CD4-positive, alpha-beta T cell treated with Interleukin-17A for 1 hour (primary cell): ENCODE measurements at places on chromosomes 5 and 9.
A peak's percentile ranks its signal among the peaks of the same experiment; 100 is the strongest.

DNA sequence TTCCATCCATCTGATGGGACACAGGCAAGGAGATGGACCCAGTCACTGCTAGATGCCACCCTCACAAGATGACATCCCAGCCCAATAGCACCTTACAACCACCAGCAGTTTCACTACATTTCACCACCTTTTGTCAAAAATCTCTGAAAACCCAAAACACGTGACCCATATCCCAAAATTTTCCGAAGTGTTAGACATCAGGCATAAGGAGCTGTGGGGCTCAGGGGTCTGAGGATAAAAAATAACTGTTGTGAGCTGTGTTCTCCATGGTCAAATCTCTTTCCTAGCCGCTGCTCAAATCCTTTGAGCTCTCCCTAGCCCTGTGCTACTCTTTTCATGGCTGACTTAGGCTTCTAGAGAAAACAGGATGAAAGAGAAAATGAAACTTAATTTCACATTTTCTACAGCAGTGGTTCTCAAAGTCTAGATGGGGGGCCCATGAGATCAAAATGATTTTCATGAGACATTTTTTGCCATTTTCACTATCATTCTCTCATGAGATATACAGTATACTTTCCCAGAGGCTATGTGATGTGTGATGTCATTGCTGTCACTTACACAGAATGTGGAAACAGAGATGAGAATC, 40.7 kb downstream of the TIMD4 start:
- peak; percentile 28 for DNase-seq

DNA sequence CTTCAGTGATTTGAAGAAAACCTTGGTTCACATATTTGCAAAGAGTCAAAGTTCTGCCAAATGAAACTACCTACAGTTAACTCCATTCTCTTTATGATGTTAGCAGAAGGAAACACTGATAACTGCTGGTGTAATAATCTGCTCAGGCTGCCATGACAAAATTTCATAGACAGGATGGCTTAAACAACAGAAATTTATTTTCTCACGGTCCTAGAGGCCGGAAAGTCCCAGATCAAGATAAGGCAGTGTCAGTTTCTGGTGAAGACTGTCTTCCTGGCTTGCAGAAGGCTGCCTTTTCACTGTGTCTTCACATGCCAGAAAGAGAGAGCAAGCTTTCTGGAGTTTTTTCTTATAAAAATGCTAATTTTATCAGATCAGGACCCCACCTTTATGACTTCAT, 102.4 kb upstream of the PARP8 start:
- DNase-seq, result peak; percentile 67

GRCh38 chr9:117462861-117463260, 48.0 kb upstream of the ASTN2 start:
- no peak for DNase-seq

- peak; percentile 66 for DNase-seq
Observed at GRCh38 chr5:80191991-80192398, 63.9 kb downstream of the SERINC5 start.

GRCh38 chr5:143426437-143426991, 23.0 kb upstream of the NR3C1 start:
- DNase-seq, result no peak

DNA sequence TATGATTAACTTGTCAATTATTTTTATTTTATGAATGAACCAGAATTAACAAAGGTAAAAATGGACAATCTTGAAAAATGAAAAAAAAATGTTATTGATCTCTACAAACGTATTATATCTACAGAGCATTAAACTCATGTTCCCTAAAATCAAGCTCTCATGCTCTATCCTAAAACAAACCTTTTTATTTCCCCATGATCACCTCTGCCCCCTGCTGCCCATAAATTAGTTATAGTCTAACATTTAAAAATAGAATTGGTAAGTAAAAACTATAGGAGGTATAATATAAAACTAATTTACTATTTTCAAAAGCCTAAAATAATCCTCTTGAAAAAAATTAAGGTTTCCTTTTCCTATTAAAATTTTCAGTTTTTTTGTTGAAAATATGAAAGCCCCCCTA, 168.0 kb upstream of the POU5F2 start:
- no peak for DNase-seq

DNA sequence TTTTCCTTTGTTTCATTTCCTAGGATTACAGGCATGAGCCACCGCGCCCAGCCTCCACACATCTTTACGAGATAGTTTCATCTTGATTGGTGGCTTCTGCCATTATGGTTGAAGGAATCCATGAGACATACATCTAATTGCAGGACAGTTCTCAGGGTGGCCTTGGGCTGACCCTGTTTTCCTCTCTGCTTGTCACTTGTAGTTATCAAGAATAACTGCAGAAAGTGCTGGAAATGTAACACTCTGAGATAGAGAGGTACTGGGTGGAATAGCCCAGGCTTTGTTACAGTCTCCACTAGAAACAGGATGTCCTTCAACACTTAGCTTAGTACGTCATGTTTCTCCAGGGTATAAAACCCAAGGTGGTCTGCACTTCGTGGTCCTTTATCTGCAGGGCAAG, 10.7 kb downstream of the UGT3A2 start:
- DNase-seq, result no peak

GRCh38 chr9:3732077-3733038, 206.6 kb upstream of the RFX3 start:
- peak; percentile 62 for DNase-seq

DNA sequence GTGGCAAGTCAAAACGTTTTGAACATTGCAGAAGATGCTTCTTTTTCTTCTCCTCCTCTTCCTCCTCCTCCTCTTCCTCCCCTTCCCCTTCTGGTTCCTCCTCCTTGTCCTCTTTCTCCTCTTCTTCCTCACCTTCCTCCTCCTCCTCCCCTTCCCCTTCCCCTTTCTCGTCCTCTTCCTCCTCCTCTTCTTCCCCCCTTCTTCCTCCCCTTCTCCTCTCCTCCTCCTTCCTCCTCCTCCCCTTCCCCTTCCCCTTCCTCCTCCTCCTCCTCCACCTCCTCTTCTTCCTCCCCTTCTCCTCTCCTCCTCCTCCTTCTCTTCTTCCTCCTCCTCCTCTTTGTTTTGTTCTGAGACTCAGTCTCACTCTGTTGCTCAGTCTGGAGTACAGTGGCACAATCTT, 167.0 kb upstream of the SV2C start:
- no peak for DNase-seq

- no peak for DNase-seq
Observed at GRCh38 chr9:78207901-78208300, 28.0 kb upstream of the CEP78 start.

GRCh38 chr9:37954581-37954981, 50.7 kb upstream of the SLC25A51 start:
- no peak for DNase-seq

GRCh38 chr5:157610990-157611389, 35.4 kb upstream of the ADAM19 start:
- DNase-seq, result no peak

DNA sequence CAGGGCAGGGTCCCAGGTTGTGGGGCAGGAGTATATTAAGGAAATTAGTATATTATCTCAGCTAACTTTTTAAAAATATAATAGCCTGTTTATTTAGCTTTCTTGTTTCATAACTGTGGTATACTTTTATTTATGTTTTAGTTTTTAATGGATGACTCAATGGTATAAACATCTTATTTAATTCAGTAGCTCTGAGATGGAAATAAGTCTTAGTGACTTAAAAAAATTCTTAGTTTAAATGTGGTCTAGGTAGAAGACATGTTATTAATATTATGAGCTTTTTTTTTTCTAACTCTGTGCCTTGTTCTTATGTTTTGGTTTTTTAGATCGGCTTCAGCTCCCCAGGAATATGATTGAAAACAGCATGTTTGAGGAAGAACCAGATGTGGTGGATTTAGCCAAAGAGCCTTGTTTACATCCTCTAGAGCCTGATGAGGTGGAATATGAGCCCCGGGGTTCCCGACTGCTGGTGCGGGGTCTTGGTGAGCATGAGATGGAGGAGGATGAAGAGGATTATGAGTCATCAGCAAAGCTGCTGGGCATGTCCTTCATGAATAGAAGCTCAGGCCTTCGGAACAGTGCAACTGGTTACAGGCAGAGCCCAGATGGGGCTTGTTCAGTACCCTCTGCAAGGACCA, 43.1 kb downstream of the LNPEP start:
- no peak for DNase-seq

- DNase-seq, result no peak
Observed at GRCh38 chr5:57761513-57761912, 278.9 kb upstream of the ACTBL2 start.

DNA sequence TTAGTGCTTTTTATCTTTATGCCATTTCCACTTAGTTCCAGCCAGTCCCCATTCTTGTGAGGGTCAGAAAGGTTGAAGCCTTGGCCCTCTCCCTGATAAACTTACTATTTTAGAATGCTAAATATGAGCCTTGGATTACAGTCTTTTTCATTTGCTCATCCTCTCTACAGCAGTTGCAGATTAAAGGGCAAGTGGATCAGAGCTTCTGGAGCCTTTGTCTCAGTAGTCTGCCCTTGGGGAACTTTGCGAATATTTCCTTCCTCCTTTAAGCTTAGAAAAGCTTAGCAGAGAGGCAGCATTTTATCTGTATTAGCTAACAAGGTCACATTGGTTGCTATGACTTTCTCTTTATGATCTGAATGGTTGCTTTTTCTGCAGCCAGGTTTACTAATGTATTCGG, 11.5 kb downstream of the FSD1L start:
- no peak for DNase-seq

DNA sequence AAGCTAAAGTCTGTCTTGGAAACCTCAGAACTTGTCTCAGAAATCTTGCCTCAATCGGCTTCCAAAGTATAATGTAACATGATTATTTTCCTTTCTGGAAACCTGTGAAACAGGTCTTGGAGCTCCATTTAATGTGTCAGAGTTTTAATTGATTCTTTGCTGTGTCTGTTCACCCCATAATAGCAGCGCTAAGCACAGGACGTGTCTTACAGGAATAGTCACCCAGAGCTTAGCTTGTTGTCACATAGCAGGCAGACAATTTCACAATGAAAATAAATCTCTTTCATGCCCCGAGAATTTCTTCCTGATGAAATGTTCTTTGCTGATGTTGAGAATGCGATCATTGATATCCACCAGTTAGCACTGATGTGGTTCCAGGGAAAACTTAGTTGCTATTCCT, 40.2 kb upstream of the PTPN3 start:
- DNase-seq, result no peak

- DNase-seq, result no peak
Observed at GRCh38 chr5:123438244-123438643, 15.0 kb upstream of the CEP120 start.

GRCh38 chr5:151018846-151019245, 1.5 kb upstream of the GPX3 start:
- DNase-seq, result no peak

- DNase-seq, result no peak
Observed at GRCh38 chr5:533243-533954, 9.2 kb upstream of the SLC9A3 start.

- no peak for DNase-seq
Observed at GRCh38 chr5:51902512-51902911, 519.3 kb downstream of the ISL1 start.

DNA sequence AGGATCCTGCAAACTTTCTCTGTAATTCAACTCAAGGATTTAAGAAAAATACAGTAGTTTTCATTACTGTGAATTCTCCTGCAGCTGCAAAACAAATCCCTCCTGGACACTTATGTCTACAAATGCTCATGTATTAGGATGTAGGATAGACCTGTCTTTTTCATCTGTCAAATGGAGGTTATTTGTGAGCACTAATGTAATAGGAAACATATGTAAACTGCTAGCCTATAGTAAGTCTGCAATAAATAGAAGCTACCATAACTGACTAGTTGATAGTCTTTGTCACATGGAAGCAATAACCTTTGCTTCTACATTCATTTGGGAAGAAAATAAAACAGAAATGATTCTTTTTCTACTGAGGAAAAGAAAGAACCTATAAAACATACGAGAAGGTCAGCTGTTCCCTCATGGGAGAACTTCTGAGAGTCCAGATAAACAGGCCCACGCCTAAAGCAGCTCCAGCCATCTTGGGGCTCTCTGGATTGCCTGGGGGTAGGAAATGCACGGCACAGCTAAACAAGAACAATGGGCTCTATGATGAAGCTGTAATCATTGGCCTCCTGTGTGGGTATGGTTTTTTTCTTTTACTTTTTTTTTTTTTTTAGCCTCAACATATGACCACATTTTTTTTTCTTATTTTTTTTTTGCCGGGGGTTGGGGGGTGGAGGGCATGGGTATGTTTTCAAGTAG, 6.2 kb downstream of the KCNV2 start:
- no peak for DNase-seq

- peak; percentile 78 for DNase-seq
Observed at GRCh38 chr9:122099271-122099869, 6.3 kb upstream of the TTLL11 start.

- DNase-seq, result no peak
Observed at GRCh38 chr5:138523406-138523805, 19.6 kb downstream of the ETF1 start.

GRCh38 chr5:157292599-157292998, 26.7 kb downstream of the CYFIP2 start:
- no peak for DNase-seq

DNA sequence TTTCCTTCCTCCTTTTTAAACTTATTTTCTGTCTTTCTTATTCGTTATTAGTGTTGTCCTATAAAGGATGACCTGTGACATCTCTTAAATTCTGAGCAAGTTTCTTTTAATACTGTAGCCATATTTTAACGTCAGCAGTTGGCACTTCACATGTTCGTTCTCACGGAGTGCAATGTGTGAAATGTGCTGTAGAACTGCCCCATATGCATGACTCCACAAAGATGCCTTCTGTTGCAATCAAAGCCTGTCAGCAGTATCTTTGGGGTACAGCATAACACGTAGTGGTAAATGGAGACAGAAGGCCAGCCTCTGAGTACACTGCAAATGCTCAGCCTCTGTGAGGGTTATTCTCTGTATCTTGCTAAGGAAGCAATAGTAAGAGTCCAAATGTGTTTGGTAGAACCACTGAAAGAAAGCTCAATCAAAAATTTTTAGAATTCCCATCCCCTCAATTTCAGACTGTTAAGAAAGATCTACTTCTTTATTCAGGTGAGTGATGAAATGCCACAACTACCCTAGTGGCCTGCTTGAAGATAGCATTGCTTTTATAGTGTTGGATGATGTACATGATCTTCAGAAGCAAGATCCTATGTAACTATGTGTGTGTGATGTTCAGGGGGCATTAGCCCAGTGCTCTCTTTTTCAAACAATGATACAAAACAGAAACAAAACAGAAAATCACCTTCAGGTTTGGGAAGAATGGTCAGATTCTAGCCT, 277.7 kb downstream of the TMEM167A start:
- DNase-seq, result no peak

DNA sequence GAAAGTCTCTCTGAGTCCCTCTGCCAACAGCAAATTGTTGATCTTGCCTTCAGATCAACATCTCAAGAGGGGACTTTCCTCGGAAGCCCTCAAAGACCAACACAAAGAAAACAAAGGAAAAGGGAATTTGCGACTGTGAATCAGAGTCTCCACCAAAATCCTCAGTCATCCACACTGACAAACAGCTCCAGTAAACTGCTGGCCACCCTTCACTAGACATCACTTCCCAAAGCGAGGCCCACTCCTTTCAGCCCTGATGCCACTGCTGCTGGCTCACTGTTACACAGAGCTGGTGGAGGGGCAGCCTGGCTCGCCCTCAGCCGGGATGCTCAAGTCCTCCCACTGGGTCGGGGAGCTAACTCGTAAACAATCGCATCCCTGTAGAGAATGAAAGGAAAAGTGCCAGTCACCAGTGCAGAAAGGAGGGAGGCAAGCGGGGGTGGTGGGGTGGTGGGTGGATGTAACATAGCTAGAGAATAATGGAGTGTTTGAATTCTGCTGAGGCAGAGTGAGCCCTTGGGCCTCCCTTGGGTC, 1.3 kb downstream of the FGF1 start:
- no peak for DNase-seq

- peak; percentile 14 for DNase-seq
Observed at GRCh38 chr5:179823937-179824744, 3.4 kb downstream of the SQSTM1 start.
